ENCODE measurements at places on chromosomes 7 and 10.

GRCh38 chr7:24778543-24779282, 21.4 kb upstream of the GSDME start:
- no peak for DNase-seq

DNA sequence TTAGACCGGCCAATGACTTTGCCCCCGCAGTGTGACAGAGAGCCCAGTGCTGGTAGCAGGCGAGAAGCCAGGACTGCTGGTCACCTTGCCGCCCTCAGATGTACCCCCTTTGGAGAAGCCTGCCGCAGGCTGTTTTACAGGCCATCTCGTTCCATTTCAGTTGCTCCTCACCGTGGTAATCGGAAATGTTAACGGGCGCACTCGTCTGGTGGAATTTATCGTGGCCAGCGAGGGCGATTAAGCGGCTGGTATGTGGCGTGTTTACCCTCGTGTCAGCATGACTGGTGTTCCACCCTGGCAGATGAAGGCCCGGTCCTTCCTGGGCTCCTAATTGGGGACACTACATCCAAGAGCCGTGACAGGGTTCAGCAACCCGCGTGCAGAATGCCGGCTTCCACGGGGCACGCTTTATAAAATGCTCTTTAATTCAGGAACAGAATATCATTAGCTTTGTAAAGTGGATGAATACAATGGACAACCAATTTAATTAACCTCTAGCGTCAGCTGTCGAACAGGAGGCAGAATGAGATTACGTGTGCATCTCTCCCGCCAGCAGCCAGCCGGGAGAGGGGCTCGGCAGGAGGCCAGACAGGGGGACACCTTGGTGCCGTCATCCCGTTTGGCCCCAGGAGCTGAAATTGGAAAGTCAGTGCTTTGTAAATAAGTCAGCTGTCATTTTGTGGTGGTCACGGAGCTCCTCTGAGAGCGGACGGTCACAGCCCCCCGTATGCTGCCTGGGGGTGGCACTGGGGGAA, 108.3 kb downstream of the NKX6-2 start:
- DNase-seq, result no peak

DNA sequence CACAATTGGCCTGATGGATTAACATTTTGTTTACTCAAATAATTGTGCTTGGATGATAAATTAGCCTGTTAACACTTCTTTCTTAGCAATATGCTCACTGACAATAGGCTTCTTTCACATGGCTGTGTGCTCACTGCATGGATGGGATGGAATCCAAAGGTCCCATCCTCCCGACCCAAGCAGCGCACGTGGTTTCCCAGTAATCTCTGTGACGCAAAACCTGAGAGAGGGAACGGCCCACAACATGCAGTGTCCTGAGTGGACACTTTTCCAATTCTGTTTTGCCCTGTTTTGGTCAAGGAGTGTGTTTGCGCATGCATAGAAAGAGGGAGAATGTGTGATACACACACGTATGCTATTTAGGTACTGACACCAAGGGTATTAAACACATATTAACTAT, 42.1 kb upstream of the RASGEF1A start:
- DNase-seq, result no peak

- DNase-seq, result no peak
These were observed 201.6 kb downstream of the MBL2 start for GRCh38 chr10:52571018-52571417.

DNA sequence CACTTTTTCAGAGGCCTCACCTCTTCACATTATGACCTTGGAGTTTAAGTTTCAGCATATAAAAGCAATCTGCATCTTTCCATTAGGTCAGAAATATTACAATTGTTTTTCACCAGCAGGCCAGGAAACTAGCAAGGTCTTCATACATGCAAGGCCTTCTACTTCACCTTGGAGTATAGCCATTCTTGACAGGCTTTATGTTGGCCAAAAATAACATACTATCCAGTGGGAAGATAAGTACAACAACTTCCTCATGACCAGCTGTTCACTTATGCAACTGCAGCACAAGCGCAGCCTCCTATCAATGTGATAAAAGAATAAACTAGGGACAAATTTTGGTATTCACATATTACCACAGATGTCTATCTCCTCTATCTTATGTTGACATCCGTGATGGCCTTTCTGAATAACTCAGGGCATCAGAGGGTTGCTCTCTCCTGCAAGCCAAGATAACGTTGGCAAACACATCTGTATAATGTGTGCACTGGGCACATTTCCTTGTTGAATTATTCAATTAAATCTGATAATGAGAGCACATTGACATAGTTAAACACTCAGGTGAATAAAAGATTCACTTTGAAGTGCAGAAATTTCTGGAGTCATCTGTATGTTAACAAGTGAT, 239.8 kb downstream of the FZD1 start:
- no peak for DNase-seq

DNA sequence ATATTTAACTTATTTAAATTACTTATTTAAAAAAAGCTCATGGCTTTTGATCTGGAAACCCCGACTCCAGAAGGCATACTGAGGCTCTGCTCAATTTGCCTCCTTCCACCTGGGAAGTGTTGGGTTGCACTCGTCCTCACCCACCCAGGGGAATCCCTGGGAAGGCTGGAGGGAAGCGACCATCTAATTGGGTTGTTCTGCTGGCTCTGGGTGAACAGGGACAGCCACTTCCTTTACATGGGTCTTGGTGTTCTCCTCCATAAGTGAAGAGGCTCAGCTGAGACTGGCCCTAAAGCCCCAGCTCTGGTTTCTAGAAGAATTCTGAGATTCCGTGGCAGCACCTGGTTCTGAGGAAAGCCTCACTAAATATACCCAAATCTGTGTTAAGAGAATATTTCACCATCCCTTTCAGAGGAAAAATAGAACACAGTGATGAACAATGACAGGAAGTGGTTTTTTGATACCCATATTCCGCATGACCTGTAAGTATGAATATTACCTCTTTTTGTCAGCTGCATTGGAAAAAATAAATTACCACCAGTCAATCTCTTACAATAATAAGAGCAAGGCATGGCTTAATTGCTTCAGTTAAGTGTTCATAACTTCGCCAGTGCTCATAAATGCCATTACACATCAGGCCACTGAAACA, 131.1 kb upstream of the SHH start:
- DNase-seq, result no peak

- no peak for DNase-seq
These were observed 53.1 kb upstream of the TM9SF3 start for GRCh38 chr10:96639899-96640298.

DNA sequence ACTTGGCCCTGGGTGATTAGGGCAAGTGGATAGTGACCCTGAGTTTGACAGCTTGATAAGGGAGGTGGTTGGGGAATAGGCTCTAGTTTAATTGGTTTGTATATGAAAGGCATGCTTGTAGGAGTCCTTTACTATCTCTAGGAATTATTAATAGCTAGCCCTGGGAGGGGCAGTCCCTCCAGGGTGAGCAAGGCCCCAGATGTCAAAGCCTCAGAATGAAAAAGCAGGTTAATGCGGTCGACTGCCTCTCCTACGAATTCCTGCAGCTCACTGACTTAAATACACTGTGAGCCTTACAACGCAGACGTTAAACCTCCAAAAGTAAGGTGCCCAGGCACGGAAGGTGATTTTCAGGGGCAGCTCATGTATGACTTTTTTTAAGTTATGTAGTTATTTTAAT, 5.2 kb upstream of the BTBD16 start:
- no peak for DNase-seq

Data from stimulated activated naive CD4-positive, alpha-beta T cell treated with Interleukin-2 at 50 U/mL for 16 hours (primary cell).